NCI-H510A (cell line): ENCODE measurements at places on chromosomes 13 and 19.

DNA sequence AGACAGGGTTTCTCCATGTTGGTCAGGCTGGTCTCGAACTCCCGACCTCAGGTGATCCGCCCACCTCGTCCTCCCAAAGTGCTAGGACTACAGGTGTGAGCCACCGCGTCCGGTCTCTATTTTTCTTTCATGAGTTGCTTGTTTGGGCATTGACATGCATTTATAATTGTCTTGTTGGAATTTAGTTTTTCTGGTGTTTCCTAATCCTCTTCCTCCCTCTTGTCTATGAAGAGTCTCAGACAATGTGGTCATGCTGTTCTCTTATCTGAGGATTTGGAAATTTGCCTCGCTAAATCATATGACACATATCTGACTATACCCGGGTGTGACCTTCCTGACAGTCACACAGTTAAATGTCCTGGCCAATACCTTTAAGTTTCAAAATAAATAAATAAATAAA, 7.4 kb upstream of the CEACAM18 start:
- DNase-seq: no peak

- no peak for DNase-seq
Observed at GRCh38 chr13:96481482-96481881, 391.6 kb downstream of the HS6ST3 start.

GRCh38 chr13:44519642-44520041, 56.5 kb downstream of the TSC22D1 start:
- no peak for DNase-seq

DNA sequence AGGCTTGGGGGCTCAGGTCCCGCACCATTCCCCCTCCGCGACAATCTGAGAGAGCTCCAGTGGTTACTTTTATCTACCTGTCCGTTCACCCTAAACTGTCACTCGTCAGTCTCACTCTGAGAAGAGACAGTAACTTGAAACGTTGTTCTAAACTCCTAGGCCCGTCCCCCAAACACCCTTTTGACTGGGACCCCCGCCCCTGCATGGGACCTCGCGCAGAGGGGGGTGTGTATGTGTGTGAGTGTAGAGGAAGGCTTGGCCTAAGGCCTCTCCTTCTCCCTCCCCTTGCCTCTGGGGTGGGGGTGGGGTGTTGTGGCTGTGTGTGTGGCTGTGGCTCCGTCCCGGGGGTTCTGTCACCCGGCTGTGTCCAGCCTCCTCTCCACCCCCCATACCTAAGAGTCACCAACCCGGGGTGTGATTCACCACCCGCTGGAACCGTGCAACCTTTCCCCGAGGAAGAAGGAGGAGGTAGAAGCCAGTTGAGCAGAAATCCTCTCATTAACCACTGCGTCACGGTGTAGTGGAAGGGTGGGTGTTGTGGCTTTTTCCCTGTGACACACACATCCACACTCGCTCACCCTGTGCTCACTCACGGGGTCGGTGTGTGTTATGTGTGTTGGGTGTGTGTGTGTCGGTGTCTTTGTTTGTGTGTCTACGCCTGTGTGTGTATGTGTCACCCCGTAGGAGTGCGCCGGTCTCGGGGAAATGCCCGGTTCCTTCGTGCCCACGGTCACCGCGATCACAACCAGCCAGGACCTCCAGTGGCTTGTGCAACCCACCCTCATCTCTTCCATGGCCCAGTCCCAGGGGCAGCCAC, 2.4 kb downstream of the FOSB start:
- no peak for DNase-seq

DNA sequence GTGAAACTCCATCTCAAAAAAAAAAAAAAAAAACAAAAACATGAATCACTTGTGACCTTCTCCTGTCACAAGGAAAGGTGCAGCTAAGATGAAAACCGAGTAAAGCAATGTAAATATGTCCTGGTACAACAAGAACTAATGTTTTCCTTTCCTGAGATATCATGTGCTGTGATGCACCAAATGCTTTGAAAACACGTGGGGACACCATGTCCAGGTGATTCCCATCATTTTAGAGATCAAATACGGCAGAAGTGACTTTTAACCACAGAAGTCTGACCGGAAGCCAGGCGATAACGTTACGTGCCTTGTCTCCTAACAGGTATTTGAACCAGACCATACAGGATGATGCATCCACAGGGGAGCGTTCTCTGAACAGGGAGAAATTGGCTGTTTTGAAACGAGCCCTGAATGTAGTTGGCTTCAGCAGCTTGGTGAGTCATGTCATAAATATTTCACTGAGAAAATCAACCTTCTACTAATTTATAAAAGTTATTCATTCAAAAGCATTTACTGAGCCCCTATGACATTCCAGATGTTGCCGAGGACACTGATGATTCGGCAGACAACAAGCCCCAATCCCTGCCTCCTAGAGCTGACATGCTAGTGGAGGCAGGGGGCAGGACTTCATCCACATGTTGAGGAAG, 328.1 kb downstream of the MYO16 start:
- DNase-seq: no peak

DNA sequence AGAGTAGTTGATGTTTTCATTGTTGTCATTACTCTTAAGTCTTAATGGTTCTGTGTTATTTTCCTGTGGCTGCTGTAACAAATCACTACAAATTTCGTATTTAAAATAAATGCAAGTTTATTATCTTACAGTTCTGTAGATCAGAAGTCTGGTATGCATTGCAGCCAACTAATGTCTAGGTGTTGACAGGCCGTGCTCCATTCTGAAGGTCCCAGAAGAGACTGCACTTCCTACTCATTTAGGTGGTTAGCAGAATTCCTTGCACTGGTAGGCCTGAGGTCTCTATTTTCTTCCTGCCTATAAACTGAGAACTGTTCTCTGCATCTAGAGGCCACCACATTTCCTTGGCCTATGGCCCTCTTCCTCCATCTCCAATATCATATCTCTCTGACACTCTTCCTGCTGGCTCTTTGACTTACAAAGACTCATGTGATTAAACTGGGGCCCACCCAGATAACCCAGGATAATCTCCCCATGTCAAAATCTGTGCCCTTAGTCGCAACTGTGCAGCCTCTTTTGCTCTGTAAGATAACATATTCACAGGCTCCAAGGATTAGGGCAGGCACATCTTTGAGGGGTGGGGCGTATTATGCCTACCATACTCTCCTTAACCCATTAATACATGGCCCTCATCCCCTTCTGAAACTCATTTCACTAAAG, 468.4 kb downstream of the FOXO1 start:
- DNase-seq: no peak

DNA sequence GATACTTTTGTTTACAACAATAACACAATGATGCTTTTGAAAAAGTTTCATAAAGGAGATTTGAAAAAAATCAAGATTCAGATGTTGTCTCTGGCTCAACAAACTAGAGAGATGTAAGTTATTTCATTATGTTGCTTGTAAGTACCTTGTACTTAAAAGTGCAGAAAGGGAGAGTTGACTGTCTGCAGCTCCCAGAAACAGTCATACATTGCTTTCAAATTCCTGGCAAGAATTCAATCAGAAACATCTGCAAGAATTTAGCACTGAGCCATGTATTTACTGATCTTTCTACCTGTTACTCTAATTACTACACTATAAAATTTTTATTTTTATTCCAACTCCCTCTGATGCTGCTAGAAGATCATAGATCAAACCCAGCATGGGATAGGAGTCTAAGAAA, 1261.3 kb upstream of the SPRY2 start:
- no peak for DNase-seq

DNA sequence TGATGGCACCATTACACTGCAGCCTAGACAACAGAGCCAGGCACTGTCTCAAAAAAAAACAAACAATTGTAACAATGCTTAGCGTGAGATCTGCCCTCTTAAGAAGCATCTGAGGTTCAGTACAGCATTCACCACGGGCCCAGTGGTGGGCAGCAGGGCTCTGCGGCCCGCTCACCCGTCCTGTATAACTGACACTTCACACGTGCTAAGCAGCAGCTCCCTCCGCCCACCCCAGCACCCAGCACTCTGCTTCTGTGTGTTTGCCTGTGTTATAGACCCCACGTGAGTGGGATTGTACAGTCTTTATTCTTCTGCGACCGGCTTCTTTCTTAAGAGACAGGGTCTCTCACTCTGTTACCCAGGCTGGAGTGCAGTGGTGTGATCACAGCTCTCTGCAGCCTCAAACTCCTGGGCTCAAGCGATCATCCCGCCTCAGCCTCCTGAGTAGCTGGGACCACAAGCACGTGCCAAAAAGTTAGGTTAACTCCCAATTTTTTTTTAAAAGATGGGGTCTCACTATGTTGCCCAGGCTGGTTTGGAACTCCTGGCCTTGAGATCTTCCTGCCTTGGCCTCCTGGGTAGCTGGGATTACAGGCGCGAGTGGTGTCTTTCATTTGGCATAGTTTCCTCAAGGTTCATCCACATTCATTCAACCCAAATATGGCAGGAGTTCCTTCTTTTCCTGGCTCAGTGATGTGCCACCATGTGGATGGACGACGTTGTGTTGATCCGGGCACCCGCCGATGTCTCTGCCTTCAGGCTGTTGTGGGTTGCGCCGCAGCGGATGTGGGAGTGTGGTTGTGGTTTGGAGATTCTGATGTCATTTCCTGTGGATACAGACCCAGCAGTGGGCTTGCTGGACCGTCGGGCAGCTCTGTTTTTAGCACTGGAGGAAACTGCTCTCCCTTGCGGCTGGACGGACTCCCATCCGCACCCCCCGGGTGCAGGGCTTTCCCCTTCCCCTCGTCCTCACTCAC, 170.0 kb downstream of the KDM4B start:
- no peak for DNase-seq

- no peak for DNase-seq
Observed at GRCh38 chr13:112894673-112895481, 74.1 kb upstream of the MCF2L start.

DNA sequence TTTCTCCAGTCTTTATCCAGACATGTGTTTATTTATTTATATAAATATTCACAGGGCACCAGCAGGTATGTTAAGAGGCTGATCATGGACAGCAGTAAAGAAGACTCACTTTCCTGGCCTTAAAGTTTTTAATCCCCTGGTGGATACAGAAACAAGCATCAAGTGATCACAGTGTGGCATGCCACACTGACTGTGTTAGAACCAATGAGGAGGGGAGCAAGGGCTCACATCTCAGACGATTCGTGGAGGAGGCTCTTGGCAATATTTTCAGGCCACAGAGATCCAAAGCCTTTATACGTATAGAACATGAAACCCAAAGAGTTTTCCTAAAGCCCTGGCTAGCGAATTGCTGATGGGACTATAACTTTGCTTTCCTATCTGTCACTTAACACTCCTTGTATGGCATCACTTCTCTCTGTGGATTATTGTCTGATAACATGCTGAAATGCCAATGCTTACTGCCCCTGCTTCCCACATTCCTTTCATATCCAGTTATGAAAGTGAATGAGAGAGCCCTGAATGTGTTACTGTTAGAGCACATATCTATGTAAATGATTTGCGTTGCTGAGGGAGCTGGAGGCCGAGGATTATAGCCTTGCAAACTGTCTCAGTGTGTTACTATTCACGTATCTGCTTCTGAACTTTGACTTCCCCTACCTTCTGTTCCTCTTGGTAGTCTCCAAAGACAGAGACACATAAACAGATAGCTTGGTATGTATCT, 37.6 kb downstream of the POLR1D start:
- DNase-seq: no peak

DNA sequence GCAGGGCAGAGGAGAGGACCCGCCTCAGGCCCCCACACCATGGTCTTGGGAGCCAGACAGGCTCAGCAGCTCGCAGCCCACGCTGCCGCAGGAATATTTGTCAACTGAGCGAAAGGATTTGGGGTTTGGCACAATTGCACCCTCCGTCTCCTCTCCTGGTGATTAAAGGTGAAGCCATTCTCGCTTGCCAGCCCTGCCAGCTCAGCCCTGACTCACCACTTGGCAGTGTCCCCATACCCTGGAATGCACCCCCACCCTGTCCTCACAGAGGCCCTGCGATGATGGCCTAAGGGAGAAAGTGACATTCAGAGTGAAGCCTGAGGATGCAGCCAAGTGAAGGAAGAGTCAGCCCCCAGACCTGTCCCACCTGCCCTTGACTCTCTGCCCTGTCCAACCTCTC, 18.8 kb downstream of the CYTH2 start:
- no peak for DNase-seq

GRCh38 chr13:52615812-52616211, 26.4 kb upstream of the HNRNPA1L2 start:
- DNase-seq: no peak

- no peak for DNase-seq
Observed at GRCh38 chr19:38285567-38285966, 18.5 kb upstream of the C19orf33 start.

DNA sequence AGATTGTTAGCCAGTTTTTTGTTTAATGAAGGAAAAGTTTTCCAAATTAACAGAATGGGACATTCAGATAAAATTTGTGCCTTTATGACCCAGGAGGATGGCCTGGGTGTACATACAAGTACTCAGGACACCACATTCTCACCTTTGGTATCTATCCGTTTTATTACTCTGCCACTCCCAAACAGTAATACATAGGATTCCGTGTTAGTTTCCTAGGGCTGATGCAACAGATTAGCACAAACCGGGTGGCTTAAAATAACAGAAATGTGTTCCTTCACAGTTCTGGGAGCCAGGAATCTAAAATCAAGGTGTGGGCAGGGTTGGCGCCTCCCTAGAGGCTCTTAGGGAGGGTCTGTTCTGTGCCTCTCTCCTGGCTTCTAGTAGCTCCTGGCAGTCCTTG, 129.9 kb downstream of the GGACT start:
- no peak for DNase-seq

DNA sequence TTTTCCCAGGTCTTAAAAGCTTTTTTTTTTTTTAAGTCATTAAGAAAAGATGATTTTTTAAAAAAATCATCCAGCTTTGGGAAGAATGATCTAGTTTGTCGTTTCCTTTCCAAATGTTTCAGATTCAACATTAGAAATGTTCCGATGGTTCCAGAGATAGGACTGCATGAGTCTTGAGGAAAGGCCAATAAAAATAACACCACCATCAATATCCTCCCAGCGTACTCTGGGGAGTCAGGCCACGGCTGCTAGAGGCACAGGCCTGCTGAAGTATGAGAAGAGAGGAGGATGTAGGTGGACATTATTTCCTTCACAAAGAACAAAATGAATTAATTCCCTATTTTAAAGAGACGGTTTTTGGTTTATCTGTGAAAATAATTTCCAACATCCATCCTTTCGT, 60.0 kb upstream of the SHISA2 start:
- no peak for DNase-seq

DNA sequence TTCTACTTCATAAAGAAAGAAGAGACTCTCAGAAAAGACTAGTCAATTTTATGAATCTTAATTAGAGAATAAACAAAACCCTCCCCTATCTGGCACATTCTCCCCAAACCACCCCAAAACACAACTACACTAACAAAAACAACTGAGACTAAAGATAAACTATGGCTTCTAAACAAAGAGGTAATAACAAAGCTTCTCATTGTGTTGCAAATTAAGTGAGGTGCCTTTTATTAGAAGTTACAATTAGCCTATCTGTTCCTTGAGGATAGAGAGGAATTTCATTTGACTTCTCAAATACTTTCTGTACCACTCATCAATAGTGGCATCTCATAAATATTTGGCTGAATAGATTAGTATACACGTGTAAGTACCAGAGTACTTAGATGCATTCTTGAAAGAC, 1196.2 kb downstream of the PCDH9 start:
- no peak for DNase-seq

DNA sequence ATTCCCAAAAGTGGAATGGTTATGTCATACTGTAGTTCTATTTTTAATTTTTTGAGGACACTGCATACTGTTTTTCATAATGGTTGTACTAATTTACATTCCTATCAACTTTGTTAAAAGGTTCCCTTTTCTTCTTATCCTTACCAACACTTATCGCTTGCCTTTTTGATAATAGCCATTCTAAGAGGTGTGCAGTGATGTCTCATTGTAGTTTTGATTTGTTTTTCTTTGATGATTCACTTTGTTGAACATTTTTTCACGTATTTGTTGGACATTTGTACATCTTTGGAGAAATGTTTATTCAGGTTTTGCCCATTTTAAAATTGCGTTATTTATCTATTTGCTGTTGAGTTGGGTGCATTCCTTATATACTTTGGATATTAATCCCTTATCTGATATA, 188.8 kb upstream of the SPRY2 start:
- no peak for DNase-seq
